Stromal cell of bone marrow (primary cell): ENCODE measurements at places on chromosomes 4 and X.
A peak's percentile ranks its signal among the peaks of the same experiment; 100 is the strongest.

DNA sequence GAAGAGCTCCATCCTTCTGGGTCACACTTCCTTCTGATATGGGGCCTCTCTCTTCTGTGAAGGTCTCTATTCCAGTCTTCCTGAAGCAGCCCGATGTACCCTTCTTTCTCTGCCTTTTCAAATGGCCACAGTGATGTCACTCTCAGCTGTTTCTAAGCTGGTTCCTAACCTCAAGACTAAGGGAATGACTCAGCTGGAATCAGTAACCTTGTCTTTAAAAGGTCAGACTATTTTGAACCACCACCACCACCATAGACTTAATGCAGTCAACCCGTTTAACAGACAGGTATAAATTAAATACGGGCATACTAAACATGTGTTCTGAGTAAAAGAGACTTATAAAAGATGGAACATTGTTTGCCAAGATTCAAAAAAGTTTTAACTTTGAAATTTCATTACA is 121.0 kb downstream of the PPA2 start:
- peak; percentile 15 for DNase-seq

DNA sequence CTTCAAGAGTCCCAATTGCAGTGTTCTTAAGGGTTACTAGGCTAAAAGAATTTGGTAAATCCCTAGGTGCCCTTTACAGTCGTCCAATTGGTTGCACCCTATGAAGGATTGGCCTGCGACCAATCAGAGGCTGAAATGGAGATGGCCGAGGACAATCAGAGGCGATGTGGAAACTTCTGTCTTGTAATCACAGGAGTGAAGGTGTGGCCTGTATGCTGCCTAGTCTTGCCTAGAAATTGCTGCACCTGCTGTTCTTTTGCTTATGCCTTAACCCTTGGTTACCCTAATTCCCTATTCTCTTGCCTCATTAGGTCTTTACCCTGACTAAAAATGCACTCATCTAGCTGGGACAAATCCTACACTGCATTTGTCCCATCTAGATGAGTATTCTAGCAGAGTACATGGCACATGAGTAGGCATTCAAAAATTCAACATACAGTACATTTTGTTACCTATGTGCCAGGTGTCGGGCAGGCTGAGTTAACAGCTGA is 1.0 kb upstream of the DCK start:
- DNase-seq = no peak

GRCh38 chrX:5708251-5708650 is 520.4 kb downstream of the NLGN4X start:
- DNase-seq = peak; percentile 31

GRCh38 chr4:14977830-14978229 is 24.5 kb upstream of the CPEB2 start:
- DNase-seq = no peak

DNA sequence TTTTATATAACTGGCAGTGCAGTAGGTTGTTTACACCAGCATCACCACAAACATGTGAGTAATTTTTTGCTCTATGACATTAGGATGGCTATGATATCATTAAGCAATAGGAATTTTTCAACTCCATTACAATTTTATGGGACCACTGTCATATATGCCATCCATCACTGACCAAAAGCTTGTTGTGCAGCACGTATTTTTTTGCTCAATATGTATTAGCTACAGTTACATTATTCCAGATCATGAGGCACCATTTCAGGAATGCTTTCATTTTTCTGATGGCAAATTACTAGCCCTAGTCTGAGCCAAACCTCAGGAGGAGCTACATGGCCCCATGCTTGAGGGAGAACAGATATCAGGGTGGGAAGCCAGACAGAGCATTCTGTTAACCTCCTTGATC is 56.8 kb upstream of the DCLK2 start:
- no peak for DNase-seq

GRCh38 chrX:581720-582298 is 48.8 kb upstream of the SHOX start:
- DNase-seq = no peak

- no peak for DNase-seq
Measured at GRCh38 chr4:186628058-186628711, 72.8 kb upstream of the MTNR1A start.

DNA sequence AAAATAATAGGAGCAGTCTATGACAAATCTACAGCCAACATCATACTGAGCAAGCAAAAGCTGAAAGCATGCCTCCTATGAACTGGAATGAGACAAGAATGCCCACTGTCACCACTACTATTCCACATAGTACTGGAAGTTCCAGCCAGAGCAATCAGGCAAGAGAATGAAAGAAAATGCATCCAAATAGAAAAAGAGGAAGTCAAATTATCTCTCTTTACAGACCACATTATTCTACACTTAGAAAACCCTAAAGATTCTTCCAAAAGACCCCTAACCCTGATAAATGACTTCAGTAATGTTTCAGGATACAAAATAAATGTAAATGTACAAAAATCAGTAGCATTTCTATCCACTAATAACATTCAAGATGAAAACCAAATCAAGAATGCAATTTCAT is 249.0 kb downstream of the STK32B start:
- no peak for DNase-seq

DNA sequence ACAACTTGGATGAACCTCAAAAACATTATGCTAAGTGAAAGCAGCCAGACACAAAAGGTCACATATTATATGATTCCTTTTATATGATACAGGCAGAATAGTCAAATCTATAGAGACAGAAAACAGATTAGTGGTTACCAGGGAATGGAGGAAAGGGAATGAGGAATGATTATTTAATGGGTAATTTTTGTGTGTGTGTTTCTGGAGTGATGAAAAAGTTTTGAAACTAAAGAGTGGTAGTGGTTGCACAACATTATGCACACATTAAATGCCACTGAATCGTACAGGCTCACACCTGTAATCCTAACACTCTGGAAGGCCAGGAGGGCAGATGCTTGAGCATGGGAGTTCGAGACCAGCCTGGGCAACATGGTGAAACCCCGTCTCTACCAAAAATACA is 19.6 kb upstream of the SOD3 start:
- DNase-seq = no peak

- no peak for DNase-seq
Measured at GRCh38 chr4:139297001-139297410, 4.3 kb upstream of the NAA15 start.

DNA sequence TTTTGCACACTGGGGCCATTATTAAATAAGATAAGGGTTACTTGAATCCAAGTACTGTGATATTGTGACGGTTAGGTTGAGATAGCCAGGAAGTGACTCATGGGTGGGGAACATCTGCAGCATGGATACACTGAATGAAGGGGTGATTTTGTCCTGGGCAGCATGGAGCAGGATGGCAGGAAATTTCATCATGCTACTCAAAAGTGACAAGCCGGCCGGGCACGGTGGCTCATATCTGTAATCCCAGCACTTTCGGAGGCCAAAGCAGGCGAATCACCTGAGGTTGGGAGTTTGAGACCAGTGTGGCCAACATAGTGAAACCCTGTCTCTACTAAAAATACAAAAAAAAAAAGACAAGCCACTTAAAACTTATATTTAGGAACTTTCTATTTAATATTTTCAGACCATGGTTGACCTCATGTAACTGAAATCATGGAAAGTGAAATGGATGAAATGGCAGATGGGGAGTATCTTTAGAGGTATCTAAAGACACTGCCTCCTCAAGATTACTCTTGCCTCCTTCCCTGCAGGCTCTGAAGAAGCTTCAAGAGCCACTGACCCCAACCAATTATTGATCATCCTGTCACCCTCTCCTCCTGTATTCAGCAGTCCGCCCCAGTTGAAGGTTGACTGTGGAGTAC is 3.9 kb upstream of the TRIM60 start:
- no peak for DNase-seq

- no peak for DNase-seq
Measured at GRCh38 chrX:30943984-30944383, 54.9 kb upstream of the TAB3 start.

DNA sequence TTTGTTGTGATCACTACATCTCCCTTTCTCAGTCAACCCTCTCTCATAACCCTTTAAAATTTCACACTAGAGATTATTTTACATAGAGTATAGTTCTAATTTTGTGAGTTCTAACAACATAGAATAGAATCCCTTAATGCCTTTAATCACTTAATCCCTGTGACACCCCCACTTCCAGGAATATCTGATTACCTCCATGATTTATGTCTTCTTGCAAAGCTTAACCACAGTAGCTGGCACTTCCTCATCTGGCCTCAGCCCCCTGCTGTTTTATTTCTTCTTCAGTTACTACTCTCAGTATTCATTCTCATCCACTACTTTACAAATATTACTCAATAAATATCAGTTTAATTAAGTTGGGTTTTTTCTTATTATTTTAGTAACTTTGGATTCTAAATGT is 340.9 kb downstream of the CENPC start:
- no peak for DNase-seq

DNA sequence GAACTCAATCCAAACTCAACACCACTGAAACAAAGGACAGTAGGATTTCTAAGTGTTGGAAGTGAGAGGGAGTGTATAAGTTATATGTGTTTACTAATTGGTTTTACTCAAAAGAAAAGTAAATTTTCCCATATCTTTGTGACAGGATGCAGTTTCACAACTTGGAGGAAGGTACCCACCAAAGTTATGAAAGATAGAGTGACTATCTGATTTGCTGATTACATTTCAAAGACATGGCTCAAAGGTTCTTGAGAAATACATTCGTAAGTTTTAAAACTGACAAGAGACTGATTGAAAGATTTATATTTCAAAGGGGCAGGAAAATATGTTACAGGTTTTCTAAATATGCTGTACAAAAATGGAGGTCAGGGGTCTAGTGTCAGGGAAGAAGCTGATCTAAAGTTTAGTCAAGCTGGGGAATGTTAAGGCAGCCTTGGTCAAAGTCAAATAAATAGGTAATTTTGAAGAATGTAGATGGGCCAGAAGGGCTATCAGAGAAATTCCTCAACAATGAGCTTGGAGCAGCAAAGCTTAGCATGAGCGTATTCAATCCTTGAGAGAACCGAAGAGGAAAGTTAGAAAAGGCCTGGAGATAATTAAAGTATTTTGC is 9.7 kb upstream of the COMMD8 start:
- no peak for DNase-seq

- no peak for DNase-seq
Measured at GRCh38 chr4:78476108-78476704, 75.4 kb upstream of the ANXA3 start.

DNA sequence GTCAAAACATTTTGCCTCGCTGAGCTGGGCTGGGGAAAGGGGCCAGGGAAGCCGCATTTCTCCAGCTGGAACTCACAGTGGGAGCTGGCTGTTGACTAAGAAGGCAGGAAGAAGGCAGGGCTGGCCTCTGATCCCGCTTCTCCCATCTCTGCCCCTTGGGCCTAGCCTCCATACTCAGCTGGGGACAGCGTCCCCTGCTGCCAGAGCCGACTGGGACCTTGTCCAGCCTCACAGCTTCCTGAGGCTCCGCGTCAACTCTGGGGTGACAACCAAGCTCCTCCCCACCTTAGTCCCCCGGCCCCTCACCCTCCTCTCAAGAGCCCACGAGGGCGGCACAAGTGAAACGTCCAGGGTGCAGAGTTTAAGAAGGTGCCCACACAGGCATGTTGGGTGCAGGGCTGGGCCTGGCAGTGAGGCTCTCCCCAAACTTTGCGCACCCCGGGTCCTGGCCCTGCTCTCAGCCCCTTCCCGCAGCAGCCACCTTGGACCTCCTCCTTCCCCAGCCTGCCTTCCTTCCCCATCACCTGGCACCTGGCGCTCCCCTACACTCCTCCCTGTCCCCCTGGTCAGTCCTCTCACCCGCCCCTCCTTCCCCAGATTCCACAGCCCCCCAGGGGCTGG is 100.8 kb downstream of the PSAPL1 start:
- DNase-seq = no peak

DNA sequence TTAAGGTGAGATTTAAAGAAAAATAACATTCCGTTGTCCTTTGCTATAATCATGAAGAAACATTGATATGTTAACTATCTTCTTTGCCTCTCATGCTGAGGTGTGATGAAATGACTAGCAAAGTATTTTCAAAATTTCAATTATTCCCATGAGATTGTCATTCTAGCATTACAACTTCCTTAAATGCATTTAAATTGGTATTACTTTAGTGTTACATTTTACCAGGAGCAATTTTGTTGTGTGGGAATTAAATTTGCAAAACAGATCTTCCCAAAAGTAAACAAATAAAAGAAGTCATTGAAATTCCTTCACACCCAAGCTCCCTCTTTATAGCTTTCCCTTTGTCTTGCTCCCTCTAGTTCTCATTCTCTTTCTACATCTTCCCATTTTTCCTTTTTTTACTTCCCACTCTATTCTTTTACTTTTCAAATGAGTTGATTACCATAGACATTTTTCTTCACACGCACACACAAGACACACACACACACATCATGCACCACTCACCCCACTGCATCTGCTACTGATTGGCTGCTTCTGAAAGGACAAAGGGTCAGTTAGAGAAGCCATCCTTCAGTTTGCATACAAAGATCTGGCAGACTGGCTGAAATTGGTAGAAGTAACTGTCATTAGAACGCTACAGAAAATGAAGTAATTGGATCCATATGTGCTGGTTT is 10.0 kb upstream of the APELA start:
- no peak for DNase-seq

DNA sequence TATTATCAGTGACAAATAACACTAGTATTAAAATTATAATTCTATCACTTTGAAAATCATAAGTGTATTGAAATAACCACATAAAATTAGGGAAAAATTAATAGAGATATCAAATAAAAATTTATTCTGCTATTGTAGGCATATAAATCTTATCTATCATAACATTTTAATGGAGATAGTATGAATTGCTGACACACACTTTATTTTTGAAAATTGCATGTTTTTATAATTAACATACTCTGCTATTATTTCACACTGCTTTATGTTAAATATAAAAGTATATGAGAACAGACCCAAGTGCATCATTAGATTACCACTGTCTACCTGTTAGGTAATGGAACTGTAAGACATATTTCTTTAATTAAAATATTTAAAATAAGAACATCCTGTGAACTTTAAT is 2150.2 kb downstream of the ARAP2 start:
- no peak for DNase-seq

- DNase-seq = no peak
Measured at GRCh38 chrX:41233988-41234387, 100.0 kb upstream of the DDX3X start.

DNA sequence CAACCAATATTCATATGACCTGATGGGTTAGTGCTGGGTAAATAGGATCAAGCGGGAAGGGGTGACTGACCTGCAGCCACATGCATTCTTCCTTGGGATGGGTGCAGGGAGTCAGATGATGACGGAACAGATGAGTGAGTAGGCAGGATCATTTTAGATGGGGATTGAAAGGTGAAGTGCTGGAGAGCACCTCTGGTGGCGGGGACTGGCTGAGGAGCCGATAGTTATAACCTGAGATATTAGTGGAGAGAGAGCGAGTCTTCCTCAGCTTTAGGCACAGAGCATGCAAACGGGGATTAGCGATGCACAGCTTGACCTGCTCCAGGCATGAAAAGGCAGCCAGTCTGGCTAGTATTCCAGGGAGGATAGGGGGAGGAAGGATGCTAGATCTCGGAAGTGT is 99.1 kb downstream of the AFF1 start:
- no peak for DNase-seq

DNA sequence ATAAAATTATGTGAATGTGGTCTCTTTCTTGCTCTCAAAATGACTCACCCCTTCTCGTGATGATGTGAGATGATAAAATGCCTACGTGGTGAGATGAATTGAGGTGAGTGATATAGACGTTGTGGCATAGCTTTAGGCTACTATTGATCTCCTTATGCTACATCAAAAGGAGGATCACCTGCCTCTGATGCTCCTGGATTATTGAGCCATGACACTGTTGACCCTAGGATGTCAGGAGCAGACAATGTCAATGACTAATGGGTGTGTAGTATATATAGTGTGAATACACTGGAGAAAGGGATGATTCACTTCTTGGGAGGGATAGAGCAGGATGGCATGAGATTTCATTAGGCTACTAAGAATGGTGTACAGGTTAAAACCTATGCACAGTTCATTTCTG is 210.7 kb upstream of the PRPS2 start:
- no peak for DNase-seq
